ENCODE measurements at places on chromosomes 3 and 15.

DNA sequence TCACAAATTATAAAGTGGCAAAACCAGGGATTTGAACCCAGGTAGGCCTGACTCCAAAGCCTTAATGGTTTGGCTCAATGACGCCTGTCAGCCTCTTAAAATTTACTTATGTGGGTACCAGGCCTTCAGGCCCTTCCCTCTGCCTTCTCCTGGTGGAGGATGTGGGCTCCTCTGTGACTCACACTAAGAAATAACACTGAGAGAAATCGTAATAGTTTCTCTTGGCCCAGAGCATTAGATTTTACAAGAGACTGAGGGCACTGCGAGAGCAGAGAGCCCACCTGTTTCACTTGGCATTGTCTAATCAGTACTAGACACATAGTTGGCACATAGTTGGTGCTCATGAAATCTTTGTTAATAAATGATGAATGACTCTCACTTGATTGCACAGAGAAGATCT lies 505.2 kb downstream of the SHQ1 start:
- no peak for DNase-seq

- DNase-seq, result no peak
These were observed 63.8 kb upstream of the EPHB3 start for GRCh38 chr3:184497804-184498203.

- DNase-seq, result no peak
These were observed 275.0 kb downstream of the ZBTB20 start for GRCh38 chr3:114872050-114872449.

- DNase-seq, result no peak
These were observed 54.6 kb upstream of the ATOSA start for GRCh38 chr15:52733696-52734255.

DNA sequence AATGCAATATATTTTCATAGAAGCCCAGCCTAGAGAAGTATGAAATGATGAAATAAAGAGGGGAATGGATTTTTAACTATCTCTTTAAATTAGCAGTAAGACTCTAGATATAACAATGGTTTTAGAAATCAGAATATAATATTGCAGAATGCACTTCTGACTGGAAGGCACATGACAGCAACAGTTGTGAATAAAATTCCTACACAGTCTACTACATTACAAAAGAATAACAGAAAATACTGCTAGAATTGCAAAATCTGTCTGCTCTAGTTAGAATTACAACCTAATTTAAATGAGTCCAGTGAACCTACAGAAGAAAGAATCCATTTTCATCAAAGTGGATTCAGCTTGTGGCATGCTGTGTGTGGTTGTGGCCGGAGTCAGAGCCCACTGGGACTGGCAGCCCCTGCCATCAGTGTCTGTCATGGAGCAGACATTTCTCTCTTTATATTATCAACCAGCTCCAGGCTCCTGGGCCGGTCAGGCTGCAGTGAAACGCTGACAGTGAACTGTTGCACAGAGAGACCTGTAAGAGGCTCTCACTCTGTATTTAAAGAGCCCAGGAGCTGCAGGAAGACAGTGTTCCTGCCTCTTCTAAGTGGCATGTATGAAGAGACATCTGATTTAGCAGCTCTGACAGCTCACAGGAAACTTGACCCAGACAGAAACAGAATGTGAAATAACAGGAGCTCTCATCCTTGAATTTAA lies 1523.8 kb upstream of the CADM2 start:
- no peak for DNase-seq

- DNase-seq, result no peak
These were observed 66.6 kb downstream of the SLMAP start for GRCh38 chr3:57822686-57823085.

- no peak for DNase-seq
These were observed 19.8 kb downstream of the SH3BP5 start for GRCh38 chr3:15312550-15312949.

GRCh38 chr3:113055201-113055600 lies 64.4 kb downstream of the GTPBP8 start:
- no peak for DNase-seq

GRCh38 chr15:40420793-40421192 lies 15.2 kb downstream of the IVD start:
- no peak for DNase-seq

DNA sequence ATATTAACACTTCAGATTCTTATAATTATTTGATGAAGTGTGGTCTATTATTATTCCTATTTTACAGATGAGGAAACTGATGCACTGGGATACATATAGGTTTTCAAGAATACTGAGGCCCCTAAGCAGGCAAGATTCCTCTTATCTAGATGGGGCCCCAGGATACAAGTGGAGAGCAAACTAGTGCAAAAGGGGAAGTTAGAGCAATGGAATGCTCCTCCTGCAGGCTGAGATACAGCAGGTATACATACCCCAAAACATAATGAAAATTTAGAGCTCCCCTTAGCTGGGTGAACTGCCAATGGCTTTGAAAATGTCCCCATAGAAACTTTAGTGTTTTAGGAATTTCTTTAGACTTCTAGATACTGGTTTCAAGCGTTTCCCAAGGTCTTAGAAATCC lies 247.1 kb downstream of the CHST2 start:
- no peak for DNase-seq

DNA sequence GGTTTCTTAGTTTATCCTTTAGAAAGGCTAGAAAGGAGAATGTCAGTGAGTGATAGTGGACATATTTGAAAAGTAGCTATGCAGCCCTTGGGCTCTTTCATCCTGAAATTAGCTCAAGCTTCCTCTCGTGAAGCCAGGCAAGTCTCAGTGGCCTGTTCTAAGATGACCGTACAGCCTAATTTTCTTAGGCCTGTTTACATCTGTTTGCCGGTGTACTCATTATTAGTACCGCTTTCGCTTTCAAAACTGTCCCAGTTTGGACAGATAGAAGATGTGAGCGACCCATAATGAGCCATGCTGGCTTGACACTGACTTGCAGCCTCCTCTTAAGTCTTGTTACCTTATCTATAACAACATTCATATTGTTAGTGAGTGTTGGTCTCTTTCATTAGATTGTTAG lies 5.7 kb upstream of the ARL14 start:
- DNase-seq, result no peak

GRCh38 chr3:50811893-50812292 lies 137.2 kb downstream of the DOCK3 start:
- DNase-seq, result no peak

GRCh38 chr3:113952921-113953320 lies 5.1 kb downstream of the ZDHHC23 start:
- DNase-seq, result no peak

- peak; percentile 56 for DNase-seq
These were observed 195.4 kb upstream of the C2CD4B start for GRCh38 chr15:62360332-62361097.

DNA sequence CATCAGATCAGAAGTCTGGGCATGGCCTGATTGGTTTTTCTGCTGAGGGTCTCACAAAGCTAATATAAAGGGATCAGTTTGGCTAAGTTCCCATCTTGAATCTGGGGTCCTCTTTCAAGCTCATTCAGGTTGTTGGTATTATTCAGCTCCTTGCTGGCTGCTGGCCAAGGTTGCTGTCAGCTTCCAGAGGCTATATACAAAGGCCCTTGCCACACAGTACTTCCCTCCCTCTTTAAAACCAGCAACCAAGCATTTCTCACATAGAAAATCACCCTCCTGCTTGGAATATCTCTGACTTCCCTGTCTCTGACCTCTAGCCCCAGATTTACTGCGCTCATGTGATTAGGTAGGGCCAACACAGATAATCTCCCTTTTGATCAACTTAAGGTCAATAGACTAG lies 442.9 kb downstream of the ERC2 start:
- DNase-seq, result no peak

DNA sequence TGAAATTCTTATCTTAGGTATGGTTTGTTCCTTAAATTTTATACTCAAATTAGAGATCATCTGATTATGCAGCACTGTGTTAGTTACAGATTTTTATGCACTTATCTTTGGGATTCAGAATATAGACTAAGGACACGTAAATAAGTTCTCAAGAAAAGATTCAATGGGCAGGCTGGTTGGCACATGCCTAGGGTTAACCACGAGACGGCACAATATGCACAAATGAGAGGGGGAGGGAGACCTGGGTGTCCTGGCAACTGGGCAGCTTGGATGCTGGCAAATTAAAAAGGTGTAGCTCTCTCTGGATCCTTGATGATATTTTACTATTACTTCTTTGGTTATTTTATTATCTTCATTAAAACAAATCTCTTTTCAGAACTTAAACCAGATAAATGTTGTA lies 672 bp downstream of the AADAC start:
- DNase-seq, result no peak

DNA sequence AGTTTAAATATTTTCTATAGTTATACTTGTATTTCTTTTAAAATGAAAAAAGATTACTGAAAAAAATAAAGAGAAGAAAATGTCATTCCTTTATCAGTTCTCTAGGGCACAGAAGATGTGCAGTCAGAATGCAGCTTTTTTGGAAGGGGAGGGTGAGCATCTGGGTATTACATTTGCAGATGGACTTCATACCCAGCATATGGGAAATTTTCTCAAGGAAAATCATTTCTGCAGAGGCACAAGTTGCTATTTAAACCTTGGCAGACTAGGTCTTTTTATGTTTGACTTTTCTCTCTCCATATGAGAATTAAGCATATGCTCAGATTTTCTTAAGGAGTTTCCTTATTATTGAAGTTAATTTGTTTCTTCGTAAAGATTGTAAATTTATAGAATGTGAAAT lies 39.5 kb upstream of the ZNF385D start:
- no peak for DNase-seq

DNA sequence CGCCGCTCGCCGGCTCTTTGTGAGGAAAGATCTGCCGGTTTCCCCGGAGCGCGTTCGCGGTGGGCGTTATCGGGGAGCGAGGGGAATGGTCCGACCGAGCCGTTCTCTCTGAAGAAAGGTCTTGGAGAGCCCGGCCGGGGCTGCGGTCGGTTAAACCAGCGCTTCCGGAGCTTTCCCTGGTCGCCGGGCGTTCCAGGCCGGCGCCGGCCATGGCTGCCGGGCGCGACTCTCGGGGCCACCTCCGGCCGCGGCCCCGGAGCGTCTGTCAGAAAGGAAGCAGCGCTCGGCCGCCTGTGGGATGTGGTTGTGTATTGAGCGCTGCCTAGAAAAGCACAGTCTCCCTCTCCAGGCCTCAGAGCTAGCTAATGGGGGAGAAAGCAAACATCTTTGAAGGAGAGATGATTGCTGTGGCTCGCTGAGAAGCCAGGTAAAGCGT lies 731 bp downstream of the FYTTD1 start:
- DNase-seq, result peak; percentile 84

DNA sequence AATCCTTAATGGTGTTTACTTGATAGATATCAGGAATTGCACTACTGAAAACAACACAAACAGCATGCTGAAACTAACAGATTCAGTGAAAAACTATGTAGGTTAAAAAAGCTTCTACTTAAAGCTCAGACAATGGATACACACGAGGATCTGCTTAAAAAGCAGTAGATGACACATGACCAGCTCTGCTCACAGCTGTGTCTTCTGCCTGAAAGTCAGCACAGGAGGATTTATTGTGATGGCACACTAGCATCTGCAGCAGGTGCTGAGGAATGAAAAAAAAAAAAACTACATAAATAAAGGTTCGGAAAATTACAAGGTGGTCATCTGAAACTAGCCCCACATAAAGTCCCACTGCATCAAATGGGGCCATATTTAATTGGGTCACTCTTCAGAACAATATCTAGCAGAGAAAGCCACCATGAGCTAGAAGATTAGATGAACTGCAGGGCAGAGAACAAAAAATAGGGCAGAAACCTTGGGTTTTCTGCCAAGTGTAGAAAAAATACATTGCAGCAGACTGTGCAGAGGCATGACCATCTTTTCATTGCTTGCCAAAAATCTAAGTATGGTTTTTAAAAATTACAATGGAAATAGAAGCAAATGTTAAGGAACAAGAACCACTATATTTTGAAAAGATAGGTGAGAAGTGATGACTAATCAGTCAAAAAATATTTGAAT lies 13.2 kb upstream of the GOLM2 start:
- DNase-seq, result no peak

GRCh38 chr15:70222606-70223005 lies 124.9 kb upstream of the TLE3 start:
- no peak for DNase-seq

- DNase-seq, result no peak
These were observed 44.5 kb downstream of the SNAPC5 start for GRCh38 chr15:66452971-66453580.

DNA sequence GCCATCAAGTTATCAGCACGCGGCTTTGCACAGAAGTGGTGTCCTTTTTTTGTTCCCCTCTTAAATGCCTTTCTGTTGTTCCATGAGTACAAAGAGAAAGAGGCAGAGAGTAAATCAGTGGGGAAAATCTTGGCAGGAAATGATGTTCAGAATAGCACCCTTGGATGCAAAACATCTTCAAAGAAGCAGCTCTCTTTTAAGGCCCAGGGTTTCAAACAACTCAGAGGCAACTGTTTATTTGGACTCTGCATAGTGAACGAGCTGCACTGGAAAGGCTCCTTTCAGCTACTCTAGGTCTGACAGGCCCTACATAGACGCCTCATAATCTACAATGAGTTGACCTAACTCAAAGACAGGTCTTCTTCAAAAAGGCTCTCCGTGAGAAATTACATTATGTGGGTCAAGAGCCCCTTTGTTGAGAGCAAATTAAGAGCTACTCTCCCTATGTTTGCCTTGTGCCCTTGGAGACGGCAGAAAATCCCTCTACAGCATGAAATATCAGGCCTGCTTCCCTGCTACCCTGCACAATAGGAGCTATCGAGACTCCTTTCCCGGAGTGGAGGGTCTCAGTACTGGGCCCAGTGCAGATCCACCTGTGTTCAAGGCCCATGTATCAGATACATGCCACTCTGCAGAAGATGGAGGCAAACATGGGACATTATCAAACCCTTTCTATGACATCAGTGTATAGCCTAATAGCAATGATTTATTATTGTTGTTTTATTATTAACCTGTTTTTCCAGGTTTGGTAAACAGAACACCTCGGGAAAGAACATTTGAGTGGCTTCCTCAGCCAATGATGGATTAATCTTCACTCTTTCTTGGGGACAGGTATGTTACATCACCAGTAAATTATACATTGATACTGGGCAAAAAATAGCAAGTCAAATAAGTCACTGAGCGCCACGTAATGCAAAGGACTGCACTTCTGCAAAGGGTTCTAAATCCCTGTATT lies 53.1 kb downstream of the HEG1 start:
- DNase-seq, result no peak

DNA sequence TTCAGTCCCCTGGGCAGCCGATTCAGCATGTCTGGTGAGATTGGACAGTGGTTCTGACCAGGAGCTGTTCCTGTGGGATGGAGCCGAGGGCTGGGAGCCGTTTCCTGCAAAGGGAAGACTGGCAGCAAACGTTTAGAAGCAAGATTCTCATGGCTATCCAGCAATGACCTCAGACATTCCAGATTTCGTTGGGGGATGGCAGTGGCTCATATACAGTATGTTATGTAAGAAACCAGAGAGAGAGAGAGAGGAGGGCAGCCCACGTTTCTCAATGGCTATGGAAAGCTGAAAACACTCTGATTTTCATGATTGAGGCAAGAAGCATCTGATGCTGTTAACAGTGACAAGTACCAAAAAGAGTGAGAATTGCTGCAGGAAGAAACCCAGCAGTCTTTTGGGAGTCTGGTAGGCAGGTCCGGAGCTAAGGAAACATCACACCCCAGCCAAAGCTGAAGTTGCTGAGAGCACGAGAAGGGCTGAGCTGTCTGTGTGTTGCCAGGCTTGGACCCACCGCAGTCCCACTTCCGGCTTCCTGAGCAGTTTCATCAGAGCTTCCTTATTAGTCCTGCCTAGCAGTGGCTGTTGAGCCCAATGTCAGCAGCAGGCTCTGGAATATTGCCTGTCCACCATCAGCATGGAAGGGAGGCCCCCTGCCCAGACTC lies 25.6 kb upstream of the VPS8 start:
- peak; percentile 25 for DNase-seq
